SK-N-MC (cell line): ENCODE measurements at places on chromosomes 11 and 22.

DNA sequence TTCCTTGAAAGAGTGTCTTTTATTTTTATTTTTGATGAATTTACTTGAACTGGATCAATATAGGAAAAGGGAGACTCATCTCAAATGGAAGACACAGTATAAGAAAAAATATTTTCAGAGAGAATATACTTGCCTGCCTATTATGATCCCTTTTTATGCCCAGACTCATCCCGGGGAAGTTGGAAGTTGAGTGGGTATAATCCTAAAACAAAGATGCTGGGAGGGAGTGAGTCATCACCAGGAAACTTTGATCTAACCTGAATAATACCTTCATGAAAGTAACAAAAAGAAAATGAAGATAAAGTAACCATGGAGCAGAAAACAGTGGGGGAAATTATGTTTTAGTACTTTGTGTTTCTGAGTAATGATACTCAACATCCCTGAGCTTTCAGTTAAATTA is 1514.0 kb downstream of the FAM181B start:
- no peak for DNase-seq

DNA sequence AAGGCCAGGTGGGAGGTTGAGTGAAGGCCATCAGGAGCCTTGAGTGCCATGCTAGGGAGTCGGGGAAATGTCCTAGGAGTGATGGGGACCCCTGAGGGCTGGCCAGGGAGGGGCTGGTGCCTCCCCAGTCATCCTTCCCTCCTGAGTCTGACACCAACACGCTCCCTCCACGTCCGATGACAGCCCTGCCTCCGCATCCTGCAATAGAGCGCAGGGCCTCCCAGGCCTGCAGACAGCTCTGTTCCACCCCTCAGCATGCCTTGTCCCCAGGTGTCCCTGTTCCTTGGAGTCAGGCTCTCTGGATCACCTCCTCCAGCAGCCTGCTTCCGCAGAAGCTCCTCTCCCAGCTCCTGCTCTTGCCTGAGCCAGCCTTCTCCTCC is 3.1 kb downstream of the RAC2 start:
- no peak for DNase-seq

DNA sequence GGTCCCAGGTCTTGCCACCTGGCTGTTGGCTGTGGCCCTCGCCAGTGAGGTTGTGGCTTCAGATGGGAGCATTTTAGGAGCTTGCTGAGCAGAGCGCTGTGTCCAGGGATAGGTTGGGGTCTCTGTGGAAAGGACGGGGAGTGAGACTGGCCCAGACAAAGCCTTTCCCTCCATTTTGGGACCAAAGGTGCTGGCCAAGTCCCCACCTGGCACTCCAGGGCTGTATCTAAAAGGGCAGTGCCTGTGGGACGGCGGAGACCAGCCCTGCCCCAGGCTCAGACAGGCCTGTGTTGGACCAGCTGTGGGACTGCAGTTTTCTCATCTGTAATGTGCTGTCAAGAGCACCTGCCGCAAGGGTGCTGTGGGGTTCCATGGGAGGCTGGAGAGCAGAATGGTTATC is 5.0 kb upstream of the KCTD17 start:
- no peak for DNase-seq

DNA sequence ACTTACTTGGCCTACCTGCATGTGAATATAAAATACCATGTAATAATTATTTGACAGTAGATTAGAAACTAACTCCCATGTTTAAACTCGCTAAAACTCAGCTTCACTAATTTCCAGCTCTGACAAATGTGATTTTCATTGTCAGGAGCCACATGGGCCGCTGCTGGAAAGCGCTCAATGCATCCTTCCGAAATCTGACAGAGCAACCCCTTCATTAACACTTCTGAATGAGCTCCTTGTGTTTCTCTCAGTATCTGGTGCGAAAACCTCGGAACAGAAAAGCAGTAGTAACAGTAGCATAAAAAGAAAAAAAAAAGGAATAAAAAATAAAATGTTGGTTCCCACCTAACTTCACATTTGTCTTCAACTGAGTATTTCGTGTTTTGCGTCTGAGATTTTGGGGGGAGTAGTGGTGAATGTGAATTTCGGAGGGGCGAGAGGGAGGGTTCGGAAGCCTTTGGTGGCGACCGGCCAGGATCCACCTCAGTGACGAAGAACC is 710 bp downstream of the MTCH2 start:
- no peak for DNase-seq

DNA sequence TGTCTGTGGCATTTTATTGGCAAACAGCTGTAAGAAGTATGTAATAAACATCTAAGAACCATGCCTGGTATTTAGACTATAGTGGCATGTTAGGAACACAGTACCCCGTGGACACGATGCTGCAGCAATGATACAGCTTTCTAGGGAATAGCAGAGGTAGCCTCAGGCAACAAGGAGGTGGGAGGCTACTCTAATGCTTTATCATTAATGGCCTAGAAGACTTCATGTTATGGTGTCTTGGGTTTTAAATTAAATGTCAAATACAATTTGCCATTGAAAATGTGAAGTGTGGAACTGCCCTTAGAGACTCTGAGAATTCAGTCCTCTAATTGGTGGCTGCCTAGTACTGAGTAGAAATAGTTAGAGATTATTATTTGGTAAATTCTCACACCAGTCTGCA is 516.9 kb downstream of the CNTN5 start:
- DNase-seq: no peak

DNA sequence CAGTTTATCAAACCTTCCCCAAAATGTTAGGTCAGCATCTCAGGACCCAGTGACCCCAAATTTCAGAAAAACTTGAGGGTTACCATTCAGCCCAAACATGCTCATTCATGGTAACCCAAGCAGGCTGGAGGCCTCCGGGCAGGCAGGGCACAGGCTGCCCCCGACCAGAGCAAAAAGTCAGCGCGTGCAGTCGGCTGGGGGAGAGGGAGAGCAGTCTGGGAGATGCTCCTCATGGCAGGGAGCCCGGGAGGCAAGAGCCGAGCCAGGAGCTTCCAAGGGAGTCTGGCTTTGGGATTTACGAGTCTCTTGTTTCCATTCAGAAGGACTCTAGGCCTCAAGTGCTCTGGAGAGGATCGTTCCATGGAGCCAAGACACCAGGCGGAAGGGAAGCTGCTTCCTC is 45.7 kb downstream of the RPUSD4 start:
- no peak for DNase-seq

- DNase-seq: no peak
These were observed 36.4 kb downstream of the PI4KA start for GRCh38 chr22:20822240-20822639.

- DNase-seq: no peak
These were observed 992.3 kb downstream of the BRD1 start for GRCh38 chr22:48835364-48835763.

DNA sequence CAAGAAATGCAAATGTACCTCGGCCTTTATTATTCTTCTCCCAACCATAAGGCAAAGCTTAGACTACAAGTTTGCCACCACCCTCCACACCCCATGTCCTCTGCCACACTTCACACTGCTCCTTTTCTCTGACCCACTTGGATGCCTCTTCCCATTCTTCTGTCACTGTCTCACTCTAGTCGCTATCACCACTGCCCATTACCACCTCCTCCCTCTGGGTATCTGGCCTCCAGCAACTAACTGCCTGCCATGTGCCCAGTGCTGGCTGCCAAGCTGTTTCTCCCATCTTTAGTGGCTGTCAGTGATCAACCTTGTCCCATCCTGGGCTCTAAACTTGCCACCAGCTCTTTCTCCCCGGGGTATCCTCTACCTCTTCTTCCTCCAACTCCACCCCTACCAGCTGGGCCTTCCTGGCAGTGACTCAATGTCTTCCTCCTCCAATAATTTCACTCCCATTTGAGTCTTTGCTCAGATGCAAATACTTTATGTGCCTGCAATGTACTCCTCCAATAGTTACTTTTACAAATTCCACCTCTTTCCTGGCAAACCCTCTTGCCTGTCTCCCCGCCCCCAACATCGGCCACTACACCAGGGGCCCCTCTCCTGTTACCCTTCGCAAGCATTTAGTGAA is 20.1 kb upstream of the KDM2A start:
- no peak for DNase-seq

- no peak for DNase-seq
These were observed 427.9 kb upstream of the CCDC179 start for GRCh38 chr11:23288003-23288783.

DNA sequence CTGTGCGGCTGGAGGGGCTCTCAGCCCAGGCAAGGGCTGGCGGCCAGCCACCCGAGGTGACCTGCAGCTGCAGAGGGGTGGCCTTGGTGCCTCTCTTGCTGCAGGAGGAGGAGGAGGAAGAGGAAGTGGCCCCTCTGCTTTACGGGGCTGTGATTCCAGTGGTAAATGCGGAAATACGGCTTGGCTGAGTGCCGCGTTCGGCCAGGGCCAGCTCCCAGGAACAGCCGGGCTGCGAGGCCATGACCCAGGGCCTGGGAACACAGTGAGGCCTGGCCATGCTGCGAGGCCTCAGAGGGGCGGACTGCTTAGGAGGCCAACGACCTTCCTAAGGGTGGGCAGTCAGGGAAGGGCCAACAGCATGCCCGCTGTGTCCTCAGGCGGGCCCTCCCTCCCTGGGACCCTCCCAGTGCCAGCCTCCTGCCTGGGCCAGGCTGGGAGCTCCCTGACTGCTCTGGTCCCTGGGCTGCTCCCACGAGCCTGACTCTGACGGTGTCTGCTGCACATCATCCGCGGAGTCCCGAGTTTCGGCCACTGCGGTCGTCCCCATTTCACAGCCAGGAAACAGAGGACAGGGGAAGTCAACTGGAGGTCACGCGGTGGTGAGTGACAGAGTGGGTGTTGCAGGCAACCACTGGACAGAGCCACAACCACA is 20.8 kb upstream of the PPARA start:
- DNase-seq: no peak

- peak; percentile 55 for DNase-seq
These were observed 826.3 kb downstream of the DLG2 start for GRCh38 chr11:84800755-84801346.

DNA sequence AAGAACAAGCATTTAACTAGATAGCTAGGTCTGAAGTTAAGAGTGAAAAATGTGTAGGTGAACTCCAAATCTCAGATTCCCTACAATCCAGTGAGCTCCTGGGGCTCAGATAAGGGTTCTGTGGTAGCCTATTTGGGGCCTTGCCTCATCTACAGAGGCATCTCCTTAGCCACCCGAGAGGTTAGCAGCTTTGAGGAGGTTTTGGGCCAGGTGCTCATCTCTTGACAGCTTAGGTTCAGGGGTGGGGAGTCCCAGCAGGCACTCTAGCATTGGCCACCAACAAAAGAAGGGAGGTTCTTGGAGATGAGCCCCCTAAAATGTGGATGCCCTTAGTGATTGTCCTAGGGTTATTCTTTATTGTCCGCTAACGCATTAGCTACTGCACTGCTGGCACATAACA is 184.4 kb upstream of the B3GAT1 start:
- no peak for DNase-seq

DNA sequence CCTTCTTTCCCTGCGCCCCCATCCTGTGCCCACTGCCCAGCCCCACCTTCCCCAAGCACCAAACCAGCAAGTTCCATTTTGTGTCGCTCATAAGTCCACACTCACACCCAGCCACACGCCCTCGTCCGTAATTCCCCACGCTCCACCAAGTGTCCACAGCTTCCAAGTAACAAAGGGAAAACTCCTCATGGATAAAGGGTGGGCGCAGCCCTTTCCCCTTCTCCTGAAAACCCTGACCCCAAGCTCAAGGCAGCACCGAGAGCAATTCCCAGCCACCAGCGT is 458 bp downstream of the FXYD6 start:
- no peak for DNase-seq
